ENCODE measurements at places on chromosomes 1 and 21.
A peak's percentile ranks its signal among the peaks of the same experiment; 100 is the strongest.

- no peak for DNase-seq
Observed at GRCh38 chr21:42338729-42339715, 11.8 kb downstream of the TFF2 start.

GRCh38 chr1:2825487-2826189, 24.1 kb upstream of the TTC34 start:
- DNase-seq: no peak

DNA sequence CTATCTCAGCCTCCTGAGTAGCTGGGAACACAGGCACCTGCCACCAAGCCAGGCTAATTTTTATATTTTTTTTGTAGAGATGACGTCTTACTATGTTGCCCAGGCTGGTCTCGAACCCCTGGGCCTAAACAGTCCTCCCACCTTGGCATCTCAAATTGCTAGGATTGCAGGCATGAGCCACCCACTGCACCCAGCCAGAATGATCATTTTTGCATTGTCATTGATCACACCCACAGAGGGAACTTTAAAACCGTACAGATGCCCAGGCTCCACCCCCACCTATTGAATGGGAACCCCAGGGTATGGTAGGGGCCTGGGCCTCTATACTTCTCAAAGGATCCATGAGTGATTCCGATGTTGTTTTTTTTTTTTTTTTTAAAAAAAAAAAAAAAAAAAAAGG, 36.7 kb downstream of the ETNK2 start:
- no peak for DNase-seq

DNA sequence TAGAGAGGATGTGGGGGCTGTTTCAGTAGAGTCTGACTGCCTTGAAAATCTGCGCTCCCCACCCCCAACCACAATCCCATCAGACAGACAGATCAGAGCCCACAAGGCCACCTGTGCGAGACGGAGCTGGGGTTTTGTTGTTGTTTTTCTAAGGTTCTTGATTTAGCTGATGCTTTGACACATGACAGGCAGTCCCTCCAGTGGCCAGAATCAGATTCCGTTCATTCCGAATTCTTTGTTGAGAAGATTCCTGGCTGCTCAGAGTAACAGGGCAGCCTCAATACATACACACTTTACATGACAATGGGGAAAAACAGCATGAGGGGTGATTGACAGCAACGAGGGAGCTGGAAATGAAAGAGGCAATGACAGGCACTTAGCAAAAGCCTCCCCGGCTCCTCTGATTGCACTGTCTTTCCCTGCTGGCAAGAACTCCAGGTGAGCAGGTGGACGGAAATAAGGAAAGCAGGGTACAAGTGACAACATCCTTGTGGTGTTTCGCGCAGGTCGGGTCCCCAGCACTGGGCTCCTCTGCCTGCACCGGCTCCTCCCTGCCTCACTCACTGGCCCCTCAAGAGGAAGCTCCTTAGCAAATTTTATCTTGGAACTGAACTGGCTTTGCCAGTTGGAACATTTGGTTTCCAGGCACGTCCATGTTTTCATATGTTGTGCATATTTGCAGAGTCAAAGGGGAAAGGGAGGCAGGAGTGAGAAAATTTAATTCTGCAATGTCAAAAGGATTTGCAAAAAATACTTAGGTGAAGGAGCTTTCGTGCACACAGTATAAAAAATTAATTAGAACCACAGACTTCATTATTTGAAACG, 148.7 kb downstream of the PGBD5 start:
- no peak for DNase-seq

- no peak for DNase-seq
Observed at GRCh38 chr1:45152126-45152525, 54.3 kb downstream of the ZSWIM5 start.

DNA sequence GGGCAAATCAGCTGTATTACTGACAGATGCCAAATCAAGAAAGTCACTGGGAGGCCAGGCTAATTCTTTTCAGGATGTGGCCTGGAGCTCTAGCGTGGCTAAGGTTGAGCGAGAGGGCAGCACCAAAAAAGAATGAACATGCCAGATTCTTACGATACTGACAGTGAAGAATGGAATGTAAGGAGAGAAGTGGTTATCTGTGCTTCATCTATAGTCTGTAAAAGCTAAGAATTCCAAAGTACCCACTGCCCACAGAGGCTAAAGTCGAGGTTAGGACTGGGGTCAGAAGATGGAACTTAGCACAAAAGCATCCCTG, 32.7 kb downstream of the TFAP2E start:
- no peak for DNase-seq

DNA sequence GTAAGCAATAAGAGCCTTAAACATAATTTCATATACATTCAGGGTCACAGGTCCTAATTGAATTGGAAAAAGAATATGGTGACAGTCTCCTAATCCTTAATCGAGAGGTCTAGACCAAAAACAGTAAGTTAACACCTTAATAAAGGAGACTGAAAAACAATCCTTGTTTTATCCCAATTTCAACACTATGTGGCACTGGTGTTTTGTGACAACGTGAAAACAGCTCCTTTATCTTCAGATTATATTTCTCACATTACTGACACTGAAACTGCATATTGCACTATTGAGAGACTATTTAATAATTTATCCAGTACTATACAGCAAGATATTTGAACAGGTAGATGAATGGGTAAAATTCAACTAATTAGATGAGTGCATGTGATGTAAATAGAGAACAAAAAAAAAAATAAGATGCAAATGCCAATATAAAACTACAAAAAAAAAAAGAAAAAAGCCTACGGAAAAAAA, 34.1 kb downstream of the TP53BP2 start:
- DNase-seq: no peak

DNA sequence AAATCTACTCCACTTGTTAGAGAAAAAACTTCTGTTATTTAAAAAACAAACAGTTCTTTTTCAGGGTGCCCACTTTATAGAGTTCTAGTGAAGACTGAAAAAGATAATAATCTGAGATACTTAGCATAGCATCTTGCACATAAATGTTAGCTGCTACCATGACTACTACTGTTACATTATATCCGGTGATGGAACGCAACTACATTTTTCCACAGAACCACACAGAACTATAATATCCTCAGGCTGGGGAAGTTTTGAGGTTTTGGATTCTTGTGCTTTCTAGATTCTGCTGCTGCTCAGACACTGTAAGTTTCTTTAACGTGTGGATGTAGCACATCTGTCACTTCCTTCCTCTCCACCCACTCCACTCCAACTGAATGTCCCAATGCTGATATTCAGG, 110.3 kb downstream of the PTPN14 start:
- peak; percentile 31 for DNase-seq

GRCh38 chr1:156419854-156420204, 50.8 kb downstream of the RHBG start:
- no peak for DNase-seq

DNA sequence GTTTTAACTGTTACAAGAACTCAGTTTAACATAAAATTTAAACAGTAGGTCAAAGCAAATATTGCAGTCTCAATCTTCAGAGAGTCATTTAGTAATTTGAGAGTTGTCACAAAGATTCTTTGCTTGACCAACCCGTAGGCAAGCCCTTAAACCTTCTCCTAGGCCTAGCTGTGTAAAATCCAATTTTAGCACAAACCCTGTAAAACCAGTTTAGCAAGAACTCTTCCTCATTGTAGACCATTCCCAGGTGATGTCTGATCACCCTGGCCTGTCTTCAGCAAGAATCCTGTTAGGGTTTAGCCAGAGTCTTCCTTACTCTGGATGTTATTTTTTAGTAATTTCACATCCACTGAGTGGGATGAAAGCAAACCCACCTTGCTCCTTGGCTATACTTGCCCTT, 30.1 kb downstream of the LRIG2 start:
- DNase-seq: no peak

GRCh38 chr1:201021630-201022492, 1.7 kb downstream of the KIF21B start:
- DNase-seq: no peak

DNA sequence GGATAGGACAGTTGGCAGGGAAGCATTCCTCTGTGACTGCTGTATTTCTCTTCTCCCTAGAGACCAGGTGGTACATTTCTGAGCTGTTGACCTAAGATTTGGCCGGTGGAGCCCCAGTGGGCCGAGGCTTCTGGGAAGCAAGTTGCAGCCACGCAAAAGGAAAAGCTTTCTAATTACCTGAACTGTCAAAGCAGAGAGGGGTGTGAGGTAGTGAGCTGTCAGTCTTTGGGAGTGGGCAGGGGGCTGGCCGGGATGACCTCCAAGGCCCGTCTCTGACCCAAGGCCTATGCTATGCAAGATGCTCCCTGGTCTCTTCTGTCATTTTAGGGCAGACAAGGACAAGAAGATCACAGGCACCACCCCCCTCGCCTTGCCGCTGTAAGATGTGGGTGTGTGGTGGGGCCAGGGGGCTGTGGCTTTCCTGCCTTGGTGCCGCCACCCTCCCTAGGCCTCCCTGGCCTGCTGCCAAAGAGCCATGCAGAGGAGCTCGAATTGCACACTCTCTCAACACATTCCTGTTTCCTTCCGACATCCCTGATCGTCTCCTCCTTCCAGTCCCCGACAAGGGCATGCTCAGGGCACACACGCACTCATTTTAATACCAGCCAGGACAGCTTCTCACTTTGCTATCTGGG, 7.7 kb downstream of the PADI1 start:
- DNase-seq: peak; percentile 36

DNA sequence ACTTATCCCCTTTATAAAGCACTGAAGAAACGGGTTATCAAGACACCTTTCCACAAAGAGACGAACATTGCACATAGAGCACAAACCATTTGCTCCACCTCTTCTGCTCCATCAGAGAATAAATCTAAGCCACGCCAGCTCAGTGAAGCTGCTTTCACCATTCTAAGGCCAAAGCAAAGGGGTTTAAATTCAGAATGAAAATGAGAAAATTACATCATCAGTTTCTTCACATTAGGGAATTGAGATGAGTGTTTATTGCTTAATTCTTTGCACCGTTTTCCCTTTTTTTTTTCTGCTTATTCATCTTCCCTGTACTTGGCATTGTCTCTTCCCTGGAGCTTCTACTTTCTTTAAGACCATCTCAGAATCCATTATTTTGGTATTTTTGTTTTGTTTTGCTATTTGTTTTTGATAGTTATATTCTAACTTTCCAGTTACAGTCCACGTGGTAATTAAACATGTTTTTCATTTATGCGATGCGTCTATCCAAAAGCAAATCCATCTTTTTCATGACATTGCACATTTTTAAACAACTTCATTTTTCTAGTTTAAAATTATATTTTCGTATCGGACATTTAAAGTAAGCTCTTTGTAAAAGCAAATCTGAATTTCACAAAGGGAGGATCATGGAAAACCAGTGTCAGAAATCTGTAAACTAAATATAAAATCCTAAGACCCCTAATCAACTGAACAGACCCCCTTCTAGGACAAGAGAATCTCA, 1.9 kb upstream of the OR2T34 start:
- DNase-seq: no peak

DNA sequence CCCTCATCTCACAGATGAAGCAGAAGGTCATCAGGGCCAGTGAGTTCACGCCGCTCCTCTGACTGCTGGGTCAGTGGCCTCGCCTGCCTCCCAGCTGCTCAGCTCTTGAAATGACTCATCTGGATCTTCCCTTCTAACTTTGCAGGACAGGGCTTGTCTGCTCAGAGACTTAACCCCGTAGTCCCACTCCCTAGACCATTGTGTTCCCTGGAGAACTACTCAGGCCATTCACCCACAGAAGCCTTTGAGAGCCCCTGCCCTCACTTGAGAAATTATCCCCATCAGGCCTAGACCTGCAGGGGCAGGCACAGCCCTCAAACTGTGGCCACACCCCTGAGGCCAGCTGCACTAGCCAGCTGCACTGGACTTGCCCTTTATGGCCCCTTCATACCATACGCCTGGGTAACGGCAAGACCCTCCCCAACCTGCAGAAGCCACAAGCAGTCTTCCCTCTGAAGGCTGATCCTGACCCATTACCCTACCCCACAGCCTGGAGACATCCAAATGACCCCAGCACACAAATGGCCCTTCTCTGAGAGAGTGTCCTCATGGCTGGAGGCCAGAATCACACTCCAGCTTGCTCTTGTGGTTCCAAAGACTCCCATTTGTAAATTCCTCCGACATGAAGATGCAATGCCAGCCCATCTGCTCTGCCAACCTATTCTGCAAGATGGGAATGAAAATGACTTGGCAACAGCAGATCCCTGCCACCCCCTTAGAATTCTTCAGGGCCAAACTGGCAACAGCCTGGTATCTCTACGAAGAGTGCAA, 33.2 kb downstream of the RCSD1 start:
- DNase-seq: no peak

DNA sequence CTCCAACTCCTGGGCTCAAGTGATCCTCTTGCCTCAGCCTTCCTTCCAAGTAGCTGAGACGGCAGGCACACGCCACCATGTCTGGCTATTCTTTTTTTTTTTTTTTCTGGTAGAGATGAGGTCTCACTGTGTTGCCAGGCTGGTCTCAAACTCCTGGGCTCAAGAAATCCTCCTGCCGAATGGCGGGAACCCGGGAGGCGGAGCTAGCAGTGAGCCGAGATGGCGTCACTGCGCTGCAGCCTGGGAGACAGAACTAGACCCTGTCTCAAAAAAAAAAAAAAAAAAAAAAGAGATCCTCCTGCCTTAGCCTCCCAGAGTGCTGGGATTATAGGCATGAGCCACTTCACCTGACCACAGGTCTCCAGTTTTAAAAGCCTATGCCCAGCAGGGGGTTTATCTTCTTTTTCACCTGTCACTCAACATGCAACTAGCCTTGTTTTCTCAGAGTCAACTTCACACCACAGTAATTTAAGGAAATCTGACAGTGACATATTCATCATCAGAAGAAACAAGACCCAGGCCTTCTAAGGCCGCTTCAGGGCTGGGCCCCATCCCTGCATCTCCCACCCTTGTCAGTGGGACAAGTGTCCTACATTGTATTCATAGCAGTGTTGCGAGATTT, 38.3 kb upstream of the GALNT2 start:
- DNase-seq: no peak

GRCh38 chr1:118209648-118210047, 24.6 kb upstream of the SPAG17 start:
- no peak for DNase-seq

GRCh38 chr1:105655032-105655431, 1401.4 kb upstream of the PRMT6 start:
- no peak for DNase-seq

DNA sequence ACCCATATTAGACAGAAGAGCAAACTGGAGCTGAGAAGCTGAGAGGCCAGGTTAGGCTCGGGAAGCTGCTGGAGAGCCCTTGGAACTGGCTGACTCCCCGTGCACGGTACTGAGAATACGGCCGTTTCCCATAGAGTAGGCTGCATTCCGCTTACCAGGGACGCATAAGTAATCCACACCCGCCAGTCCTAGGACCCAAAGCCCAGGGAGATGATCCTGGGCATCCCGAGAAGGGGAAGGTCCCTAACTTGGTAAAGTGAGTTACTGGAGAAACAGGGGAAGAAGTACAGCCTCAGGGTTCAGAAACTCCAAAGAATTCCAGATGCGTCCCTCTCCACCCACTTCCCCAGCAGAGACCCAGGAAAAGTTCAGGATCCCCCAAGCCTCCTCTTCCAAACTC, 1.3 kb downstream of the LRRC38 start:
- no peak for DNase-seq

DNA sequence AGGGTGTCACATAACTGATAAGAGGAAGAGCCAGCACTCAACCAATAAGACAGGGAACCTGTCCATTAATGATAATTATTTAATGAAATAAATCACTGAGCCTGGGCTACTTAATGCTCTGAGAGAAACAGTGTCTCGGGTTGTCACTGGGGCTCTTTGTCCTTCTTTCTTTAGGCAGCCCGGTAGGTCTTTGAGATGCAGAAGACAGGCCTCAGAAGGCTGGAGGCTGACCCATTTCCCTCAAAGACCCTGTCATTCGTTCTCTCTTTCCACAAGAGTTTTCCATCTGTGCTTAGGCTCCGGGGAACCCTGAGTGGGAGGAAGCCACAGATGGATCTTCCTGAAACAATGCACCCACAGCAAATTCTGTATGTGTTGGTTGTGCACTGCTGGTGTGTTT, 68.2 kb downstream of the BRINP2 start:
- DNase-seq: no peak

GRCh38 chr1:201503397-201504176, 3.3 kb downstream of the CSRP1 start:
- DNase-seq: peak; percentile 90
